Stimulated activated CD4-positive, alpha-beta T cell treated with anti-CD3 and anti-CD28 coated beads, TNF-alpha, amount 100 ng/mL, for 1 hour (primary cell): ENCODE measurements at places on chromosomes 4 and X.
A peak's percentile ranks its signal among the peaks of the same experiment; 100 is the strongest.

DNA sequence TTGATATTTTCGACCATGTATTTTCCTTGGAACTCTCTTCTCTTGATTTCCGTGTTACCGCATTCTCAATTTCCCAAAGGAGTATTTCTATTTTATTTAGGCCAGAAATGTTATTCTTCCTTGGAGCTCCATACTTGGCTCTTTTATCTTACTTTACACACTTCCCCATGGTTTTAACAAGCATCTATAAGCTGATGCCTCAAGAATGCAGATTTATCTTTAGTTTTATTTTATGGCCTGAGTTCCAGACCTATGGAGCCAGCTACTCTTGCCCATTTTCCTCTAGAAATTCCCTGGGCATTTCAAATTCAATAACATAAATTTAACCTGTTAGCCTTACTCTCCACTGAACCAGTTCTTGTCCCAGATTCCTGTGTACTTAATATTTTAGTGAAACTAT lies 43.7 kb downstream of the SULT1E1 start:
- DNase-seq = no peak

DNA sequence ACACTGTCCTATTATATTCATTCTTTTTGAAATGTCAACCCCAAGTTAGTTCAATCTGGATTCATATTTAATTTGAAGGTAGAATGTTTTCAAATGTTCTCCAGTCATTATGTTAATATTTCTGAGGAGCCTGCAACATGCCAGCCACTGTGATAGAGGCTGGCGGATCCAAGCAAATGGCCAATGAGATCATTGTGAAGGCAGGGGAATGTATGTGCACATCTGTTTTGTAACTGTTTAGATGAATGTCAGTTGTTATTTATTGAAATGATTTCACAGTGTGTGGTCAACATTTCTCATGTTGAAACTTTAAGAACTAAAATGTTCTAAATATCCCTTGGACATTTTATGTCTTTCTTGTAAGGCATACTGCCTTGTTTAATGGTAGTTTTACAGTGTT lies 1.6 kb downstream of the CXCL1 start:
- no peak for DNase-seq

- no peak for DNase-seq
These were observed 5.7 kb upstream of the TADA2B start for GRCh38 chr4:7037425-7037824.

DNA sequence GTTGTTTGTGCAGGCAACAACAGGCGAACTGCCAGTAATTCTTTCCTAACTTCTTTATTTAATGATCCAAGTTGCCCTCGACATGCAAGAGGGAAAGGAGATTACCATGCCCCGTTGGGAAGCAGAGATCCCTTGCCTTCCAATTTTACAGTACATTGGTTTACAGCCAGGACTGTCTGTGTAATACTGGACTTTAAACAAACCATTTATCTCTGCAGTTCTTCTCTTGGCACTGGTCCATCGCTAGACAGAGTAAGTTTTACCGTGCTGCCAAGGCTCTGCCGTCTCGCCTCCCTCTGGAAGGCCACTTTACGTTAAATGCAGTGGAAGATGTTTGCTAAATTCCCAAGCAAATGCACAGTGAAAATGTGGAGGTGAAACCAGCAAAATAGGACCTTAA lies 660.3 kb upstream of the PRKX start:
- DNase-seq = no peak

GRCh38 chrX:140057001-140057411 lies 91.7 kb upstream of the CXorf66 start:
- peak; percentile 25 for DNase-seq

DNA sequence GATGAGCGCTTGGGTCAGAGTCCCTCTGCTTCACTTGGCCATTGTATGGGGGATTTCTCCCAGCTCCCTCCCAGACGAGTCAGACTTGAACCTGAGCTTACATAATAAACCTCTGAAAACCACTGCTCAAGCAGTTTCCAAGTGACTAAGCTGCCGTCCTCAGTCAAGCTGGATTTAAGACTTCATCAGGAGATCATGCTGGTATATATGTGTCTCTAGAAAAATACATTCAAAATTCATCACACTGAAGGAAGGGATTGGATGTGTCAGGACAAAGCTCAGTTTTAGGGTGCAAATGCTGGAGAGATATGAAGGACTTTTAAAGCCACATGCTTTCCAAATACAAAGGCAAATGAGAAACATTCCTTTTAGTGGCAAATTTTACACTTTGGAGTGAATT lies 114.3 kb downstream of the QDPR start:
- DNase-seq = no peak

- DNase-seq = no peak
These were observed 12.4 kb downstream of the THOC2 start for GRCh38 chrX:123720486-123720885.

DNA sequence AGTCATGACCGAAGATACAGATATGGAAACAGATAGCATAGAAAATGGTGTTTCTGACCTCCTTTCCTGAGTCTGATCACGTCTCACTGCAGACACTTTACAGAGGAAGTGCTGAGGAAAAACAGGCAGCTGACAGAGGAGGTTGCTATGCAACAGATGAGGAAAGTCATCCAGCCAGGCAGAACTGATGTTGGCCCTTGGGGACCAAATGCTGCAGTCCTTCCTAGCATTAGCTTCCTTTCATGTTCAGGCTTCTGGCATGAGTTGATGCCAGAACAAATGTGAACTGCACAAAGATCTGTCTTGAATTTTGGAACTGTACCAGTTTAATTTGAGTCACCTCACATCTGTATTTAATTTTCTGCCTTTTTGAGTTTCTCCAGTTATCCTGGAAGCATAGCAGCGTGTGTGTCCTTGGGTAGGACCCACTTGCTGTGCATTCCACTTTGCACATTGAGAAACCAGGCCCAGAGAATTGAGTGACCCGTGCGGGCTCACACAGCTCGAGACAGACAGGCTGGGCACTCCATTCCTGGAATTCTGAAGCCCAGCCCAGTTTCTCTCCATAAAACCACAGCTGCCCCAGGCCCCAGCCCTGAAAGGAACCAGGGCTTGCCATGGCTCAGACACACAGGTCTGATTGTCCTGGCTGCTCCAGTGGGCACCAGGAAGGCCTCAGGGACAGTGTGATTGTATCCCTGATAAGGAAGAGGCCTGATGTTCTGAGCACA lies 1.4 kb upstream of the MAGED1 start:
- DNase-seq = no peak

GRCh38 chr4:134691915-134692314 lies 490.3 kb upstream of the PABPC4L start:
- DNase-seq = no peak

DNA sequence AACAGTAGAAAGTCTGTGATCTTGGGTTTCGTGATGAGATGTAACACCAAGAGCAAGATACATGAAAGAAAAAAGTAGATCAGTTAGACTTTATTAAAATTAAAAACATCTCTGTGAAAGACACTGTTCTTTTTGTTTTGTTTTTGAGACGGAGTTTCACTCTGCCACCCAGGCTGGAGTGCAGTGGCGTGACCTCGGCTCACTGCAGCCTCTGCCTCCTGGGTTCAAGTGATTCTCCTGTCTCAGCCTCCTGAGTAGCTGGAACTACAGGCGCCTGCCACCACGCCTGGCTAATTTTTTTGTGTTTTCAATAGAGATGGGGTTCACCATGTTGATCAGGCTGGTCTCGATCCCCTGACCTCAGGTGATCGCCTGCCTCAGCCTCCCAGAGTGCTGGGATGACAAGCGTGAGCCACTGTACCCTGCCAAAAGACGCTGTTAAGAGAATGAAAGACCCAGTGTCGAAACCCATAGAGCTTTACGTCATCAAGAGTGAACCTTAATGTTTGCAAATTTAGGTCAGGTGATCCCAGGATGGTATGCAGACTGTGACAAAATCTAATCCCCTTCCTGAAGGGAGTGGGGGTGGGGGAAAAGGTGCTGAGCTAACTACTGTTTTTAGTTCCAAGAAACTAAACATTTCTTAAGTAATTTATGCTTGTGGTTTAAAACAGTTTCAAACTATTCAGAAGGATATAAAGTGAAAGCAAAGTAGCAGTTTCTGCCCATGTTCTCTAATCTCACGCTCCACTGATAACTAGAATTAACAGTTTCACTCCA lies 8.0 kb downstream of the OFD1 start:
- DNase-seq = no peak

GRCh38 chr4:183397741-183398297 lies 46.6 kb upstream of the CDKN2AIP start:
- DNase-seq = no peak

DNA sequence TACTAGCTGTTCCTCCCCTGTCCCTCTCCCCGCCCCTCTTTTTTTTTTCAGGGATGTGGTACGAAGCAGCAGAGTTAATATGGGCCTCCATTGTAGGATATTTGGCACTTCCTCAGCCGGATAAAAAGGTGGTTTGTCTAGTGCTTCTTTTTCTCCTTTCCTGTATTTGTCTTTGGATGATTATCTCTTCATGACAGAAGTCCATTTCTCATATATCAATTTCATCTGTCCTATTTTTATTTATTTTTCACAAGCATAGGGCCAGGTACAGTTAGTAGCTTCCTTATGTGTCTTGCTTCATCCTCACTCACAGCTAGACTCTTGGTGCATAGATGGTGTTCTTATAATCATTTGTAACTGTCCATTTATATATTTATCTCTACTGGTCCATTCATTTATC lies 89.6 kb downstream of the NEUROG2 start:
- no peak for DNase-seq

GRCh38 chr4:159460371-159460770 lies 357.5 kb downstream of the RAPGEF2 start:
- DNase-seq = no peak

DNA sequence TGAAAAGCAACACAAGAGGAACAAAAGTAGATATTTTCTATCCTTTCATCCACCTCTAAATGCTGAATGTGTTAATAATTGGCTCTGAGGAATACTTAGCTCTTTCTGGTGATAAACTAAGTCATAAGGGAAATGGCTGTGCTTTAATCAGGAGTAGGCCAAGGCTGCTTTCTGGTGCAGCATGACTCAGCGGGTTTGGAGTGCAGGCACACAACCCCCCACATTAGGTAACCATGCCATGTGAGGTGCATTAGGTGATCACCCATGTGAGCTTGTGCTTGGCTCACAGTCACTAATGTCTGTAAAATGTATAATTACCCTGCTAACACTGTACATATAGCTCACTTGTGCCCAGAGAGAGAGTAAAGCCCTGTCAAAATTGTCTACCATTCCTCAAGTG lies 57.2 kb downstream of the USP38 start:
- no peak for DNase-seq

DNA sequence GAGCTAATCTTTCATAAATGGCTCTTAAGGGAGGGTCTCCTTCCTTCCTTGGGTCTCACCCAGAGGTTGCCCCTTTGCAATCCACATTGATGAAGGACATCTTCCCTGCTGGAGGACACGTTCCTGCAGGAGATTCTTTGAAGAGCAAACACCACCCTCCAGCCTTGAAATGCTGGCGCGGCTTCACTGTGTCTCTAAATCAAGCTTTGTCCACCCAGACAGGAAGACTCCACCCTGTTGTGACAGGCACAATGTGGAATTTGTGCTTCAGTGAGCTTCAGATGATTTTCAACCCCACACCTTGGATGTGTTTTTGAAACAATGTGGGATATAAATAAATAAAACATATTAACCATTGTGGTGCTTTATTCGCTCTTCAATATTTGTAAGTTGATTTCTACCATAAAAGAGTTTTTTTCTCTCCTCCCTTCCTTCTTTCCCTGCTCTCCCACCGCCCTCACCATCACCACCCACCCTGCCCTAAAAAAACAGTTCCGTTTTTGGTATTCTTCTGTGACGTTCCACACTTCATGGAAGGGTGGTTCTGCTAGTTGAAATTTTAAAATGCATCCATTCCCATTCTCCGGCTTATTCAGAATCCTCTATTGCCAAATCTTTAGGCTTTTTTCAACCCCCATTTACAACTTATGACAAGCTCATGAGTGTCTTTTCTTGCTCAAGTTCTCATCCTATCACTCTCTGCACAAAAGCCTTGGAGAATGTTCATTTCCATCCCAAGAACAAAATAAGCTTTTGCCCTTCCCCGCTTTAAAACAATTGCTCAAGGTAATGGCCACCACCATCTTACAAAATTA lies 264.3 kb downstream of the RAPGEF2 start:
- no peak for DNase-seq

DNA sequence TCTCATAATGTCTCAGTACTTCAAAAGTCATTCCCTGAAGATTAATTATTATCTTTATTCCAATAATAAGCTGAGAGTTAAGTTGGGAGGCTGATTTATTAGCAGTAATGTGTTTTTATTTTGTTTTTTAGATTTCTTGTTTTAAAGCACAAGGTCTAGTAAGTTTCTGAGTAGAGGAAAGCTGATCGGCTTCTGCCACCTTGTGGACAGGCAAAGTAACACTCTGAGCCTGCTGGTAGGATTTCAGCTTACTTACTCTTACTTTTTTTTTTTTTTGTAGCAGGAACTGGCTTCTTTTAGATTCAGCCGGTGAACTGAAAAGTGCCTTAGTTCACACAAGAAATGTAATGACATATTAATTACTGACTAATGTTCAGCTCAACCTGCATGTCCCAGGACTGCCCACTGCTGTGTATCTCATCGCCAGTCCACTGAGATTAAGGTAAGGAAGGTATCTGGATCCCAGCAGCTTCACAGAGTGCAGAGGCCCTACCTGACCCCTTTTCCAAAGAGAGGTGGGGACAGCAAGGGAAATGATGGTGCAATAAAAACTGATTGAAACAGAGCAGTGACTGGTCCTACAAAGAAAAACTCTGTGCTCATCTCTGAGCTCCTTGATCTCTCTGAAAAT lies 126.5 kb downstream of the ADGRA3 start:
- no peak for DNase-seq

GRCh38 chr4:123507376-123507775 lies 110.8 kb downstream of the SPRY1 start:
- DNase-seq = no peak

DNA sequence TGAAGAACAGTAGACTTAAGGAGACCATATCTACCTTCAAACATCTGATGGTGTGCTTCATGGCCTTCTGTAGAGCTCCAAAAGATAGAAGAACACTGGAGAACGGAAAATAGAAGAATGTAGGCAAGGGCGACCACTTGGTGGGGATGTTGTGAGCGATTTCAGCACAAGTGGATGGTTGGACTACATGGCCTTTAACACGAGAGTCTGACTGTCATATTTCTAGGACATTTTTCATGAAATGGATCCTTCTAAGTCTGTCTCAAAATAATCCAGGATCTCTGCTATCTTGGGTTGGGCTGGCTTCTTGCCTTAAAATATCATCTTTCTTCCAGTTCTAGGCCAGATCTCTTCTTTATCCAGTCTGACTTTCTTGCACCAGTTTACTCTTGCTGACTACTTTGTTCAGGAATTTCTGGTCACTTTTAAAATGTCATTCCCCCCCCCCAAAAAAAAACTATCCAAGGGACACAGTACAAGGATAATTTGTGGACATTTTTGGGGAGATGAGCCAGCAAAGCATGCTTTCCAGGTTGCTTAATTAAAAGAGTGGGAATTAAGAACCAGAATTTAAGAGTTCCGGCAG lies 1.2 kb upstream of the MID1IP1 start:
- DNase-seq = no peak

DNA sequence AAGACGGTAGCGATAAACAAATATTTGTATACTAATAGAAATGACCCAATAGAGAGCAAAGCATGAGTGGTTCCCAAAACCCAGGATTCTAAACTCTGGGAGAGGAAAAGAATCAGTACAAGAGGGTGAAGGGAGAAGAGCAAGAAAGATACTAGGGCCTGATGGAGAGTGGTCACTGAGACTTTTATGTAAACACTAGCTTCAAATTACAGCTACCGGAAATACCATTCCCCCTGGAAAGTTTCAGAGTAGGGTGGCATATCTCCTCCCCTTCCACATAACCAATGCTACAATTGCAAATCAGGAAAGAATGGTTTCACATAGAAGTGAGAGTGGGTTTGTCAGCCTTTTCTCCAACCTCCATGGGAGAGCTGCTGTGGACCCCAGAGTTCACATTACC lies 77.1 kb downstream of the EIF4E start:
- no peak for DNase-seq

- no peak for DNase-seq
These were observed 38.0 kb upstream of the FAM9C start for GRCh38 chrX:13082206-13083065.
